ENCODE measurements at places on chromosomes 12 and 14.

GRCh38 chr14:31071151-31071550 lies 45.0 kb upstream of the STRN3 start:
- no peak for DNase-seq

DNA sequence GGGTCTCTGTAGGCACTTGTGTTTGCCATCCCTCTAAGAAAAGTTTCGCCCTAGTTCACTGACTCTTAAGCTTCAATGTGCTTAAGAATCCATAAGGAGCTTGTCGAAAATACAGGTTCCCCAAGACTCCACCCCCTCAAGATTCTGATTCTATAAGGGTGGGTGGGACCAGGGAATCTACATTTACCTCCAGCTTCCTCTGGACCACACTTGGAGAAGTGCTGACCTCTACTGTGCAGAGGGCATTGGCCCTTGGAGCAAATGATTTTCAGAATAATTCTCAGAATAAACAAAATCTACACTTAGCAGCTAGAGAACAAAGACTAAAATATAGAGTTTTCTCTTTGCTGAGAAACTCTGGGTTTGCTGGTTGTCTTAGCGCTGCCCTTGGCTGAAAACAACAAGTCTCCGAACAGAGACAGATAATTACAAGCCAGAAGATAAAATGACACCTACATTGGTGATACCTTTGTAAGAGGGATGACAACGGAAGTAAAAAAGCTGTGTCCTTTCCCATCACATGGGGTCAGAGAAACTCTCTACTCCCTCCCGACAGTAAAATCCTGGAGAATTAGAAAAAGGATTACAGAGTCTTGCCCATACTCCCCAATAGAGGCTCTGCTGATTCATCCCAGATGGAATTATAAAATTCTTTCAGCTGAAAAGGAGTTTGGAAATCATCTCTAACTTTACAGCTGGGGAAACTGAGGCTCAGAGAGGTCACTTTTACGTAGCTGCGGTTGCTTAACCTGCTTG lies 4.8 kb downstream of the TGFB3 start:
- DNase-seq, result no peak

GRCh38 chr12:915090-915489 lies 34.4 kb downstream of the RAD52 start:
- DNase-seq, result no peak

DNA sequence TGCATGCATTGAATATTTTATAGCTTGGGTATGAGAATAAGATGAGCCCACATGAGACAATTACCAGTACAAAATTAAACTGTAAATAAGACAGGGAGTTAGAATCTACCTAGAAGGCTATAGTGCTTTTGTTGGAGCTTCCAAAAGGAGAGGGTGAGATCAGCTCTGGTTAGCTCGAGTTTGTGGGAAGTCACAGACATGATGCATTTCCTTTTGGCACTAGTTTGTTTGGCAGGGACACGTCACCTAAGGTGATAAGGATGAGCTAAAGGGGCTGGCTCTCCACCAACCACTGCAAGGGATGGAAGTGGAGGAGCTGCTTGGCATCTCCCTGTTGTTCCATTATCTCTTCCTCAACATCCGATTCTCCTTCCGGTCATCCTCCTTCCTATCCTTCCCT lies 48.5 kb upstream of the CPM start:
- DNase-seq, result no peak

- no peak for DNase-seq
Measured at GRCh38 chr12:78387721-78388120, 476.9 kb upstream of the SYT1 start.

- DNase-seq, result no peak
Measured at GRCh38 chr14:44626423-44626822, 119.3 kb upstream of the FSCB start.

- DNase-seq, result no peak
Measured at GRCh38 chr12:41709463-41710285, 435.0 kb downstream of the GXYLT1 start.

GRCh38 chr12:66354291-66354690 lies 52.0 kb downstream of the HELB start:
- no peak for DNase-seq

DNA sequence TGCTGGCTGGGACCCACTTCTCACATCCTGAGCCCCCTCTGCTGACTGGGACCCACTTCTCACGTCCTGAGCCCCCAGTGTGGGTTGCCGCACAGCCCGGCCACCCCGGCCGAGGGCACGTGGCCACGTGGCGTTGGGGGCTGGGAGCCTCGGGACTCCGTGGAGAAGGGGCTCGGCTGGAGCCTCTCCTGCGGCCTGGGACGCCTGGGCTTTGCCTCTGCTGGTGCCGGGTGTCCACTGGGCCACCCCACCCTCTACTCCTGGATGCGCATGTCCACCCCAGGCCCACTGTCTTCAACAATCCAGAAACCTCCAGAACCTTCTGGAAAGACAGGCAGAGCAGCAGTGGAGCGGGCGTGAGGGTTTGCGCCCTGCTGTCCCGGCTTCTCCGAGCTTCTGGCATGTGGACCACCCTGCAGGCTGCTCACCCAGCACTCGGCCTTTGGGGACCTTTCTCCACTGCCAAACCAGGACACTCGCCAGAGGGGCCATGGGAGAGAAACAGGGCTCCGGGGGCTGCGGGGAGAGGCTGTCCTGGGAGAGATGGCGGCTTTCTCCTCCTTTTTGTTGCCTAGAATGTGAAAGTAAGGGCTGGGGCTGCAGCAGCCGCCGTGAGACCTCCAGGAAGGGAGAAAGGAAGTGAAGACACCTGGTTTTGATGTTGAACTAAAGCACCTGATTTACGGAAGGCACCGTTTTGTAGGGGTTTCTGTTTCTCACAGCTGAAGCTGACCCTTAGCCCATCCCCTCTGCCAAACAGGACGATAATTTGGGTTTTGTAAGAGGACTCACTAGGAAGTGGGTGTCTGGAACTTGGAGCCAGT lies 30.0 kb downstream of the NOC4L start:
- DNase-seq, result no peak

DNA sequence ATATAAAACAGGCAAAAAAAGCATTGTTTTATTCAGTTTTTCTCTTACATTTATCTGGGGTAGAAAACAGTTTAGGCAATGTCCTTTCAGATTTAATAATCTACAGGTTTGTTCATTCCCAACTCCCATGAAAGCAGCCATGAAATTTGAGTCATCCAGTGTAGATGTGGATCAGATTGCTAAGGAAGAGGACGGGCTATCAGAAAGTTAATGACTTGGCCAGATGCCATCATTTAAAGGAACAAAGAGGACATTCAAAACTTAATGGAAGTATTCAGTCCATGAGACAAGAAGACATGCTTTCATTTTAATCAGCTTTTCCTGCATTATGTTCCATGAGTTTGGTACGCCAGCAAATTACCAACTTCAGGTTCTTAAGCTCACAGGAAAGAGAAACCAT lies 31.1 kb upstream of the POC1B start:
- DNase-seq, result no peak

Measured in type B pancreatic cell (in vitro differentiated cells).